Fibroblast of lung (primary cell): ENCODE measurements at places on chromosomes 3 and 15. TPM values are rescaled to one million over a fixed set of nuclear protein-coding genes. Genes with fewer than 3 reads are reported as not detected.

Gene PATL2
- total RNA-seq = 0.77 and 1.3 TPM in 2 replicates

Gene AMOTL2
- 58.6 and 74.6 TPM in 2 replicates for total RNA-seq

Gene ELL3
- 6.7 and 10.1 TPM in 2 replicates for total RNA-seq

DNA sequence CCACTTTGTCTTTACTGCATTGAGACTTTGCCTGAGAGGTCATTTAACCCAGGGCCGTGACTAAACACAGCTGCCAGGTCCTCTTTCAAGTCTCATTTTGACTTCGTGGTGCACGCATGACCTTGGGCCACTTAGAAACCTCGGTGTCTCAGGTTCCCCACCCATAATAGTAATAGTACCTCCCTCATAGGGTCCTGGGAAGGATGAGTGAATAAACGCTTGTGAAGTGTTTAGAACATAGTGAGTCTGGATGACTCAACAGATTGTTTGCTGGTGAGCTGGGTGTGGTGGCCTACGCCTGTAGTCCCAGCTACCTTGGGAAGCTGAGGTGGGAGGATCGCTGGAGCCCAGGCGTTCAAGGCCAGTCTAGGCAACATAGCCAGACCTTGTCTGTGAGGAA, 56.3 kb downstream of the BDH1 start:
- peak; percentile 92 for DNase-seq
